ENCODE measurements at places on chromosomes 12 and 14.

- DNase-seq = no peak
These were observed 125.6 kb downstream of the PIWIL1 start for GRCh38 chr12:130463275-130463658.

DNA sequence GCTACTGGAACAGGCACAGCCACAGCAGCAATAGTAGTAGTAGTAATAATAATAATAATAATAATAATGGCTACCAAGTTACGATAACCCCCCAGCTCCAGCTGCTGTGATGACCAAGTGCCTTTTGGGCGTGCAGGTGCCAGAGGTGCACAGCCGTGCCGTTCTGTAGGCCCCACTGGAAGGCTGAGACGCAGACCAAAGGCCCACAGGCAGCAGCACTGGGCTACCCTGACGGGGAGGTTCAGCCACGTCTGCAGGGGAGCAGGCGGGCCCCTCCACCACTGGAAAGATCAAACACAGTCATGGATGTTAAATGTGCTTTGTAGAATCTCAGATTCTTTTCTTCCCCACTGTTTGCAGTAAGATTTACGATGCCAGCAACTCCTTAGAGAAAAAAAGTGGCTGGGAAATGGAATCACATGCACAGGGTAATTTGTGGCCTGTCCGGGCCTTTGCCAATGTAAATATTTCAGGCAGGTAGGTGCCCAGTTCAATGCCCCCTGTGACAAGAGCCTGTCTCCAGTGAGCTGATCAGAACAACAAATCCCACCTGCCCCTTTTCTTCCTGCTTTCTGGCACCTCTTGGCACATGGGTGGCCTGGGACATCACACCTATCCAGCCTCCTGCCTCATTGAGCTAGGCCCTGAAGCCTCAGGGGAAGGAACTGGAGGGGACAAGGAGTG, 32.6 kb downstream of the CCDC85C start:
- DNase-seq = no peak

GRCh38 chr14:58662018-58662417, 24.3 kb downstream of the DACT1 start:
- DNase-seq = no peak

DNA sequence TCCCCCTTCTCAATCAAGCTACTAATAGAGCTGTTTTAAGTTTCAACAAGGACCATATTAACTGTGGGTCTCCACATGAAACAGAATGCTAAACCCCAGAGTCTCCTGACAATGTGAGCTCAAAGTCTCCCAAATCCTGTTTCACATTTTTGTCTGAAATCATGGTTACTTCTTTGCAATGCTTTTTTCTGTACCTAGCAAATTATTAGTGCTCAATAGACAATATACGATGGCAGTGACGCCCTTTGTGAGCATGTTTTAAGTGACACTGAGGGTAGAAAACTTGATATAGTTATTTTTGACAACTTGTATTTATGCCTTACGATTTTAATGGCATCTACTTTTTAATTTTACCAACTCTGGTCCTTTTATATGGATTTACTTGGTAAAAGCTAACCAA, 85.4 kb upstream of the SOX5 start:
- DNase-seq = no peak

DNA sequence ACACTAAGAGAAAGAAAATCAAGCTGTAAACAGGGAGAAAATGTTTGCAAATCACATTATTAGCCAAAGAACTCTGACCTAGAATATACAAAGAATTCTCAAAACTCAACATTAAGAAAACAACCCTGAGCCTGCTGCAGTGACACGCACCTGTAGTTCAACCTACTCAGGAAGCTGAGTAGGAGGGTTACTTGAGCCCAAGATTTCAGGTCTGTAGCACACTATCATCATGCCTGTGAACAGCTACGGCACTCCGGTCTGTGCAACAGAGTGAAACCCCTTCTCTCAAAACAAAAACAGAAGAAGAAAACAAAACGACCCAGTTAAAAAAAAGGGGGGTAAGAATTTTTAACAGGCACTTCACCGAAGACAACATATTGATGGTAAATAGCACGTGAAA, 20.8 kb downstream of the SAV1 start:
- no peak for DNase-seq

DNA sequence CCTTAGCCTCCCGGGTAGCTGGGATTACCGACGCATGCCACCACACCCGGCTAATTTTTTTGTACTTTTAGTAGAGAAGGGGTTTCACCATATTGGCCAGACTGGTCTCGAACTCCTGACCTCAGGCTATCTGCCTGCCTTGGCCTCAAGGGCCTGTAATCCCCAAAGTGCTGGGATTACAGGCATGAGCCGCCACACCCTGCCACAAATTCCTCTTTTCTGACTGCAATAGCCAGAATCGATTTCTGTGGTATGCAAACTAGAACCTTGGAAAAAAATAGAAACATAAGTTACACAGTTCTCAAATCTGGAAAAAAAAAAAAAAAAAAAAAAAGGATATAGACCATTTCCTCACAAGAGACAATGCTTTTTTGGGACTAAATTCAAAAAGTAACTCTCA, 184.6 kb upstream of the EGLN3 start:
- no peak for DNase-seq

DNA sequence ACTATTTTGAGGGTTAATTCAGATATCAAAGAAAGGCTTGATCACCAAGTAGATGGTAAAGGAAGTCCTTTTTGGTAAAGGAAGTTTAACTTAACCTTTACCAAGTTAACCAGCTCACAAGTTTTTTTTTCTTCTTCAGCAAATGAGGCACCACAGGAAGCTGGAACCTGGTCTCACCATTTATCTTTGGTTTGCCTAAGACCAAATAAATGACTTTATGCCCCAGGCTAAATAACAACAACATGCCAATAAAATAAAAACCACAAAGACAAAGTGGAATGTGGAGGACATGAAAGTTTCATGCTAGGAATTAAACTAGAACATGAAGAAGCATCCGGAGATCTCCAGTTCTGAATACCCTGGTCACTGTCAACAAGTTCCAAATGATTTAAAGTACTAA, 116.8 kb upstream of the PRICKLE1 start:
- no peak for DNase-seq

DNA sequence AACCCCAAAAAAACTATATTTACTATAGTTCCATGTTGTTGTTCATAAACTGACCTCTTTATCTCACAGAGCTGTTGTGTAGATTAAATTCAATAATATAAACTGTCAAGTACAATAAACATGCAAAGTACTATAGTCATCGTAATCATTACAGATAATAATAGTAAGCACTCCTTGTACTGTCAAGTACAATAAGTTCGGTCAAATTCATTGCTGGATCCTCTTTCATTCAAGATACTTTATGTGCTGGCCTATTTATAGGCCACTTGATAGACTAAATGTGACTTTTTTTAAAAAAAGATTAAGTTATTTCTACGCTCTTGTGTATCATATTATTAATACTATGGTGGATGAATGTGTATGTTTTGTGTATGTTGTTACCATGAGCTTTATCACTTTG, 39.2 kb upstream of the KCNJ8 start:
- no peak for DNase-seq

- DNase-seq = no peak
These were observed 19.7 kb downstream of the FOS start for GRCh38 chr14:75298187-75298965.

GRCh38 chr12:91778938-91779400, 366.7 kb downstream of the BTG1 start:
- DNase-seq = peak; percentile 5

- DNase-seq = no peak
These were observed 315.7 kb downstream of the SLC16A7 start for GRCh38 chr12:59911516-59911915.

DNA sequence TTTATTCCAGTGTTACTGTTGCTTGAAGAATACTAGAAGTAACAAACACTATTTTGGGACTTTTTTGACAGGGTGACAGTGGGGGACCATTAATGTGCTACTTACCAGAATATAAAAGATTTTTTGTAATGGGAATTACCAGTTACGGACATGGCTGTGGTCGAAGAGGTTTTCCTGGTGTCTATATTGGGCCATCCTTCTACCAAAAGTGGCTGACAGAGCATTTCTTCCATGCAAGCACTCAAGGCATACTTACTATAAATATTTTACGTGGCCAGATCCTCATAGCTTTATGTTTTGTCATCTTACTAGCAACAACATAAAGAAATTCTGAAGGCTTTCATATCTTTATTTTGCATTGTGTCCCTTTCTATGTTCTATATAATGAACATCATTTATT, 44.5 kb downstream of the TMPRSS12 start:
- no peak for DNase-seq

GRCh38 chr14:34593740-34594375, 36.1 kb downstream of the SNX6 start:
- DNase-seq = no peak

- no peak for DNase-seq
These were observed 35.3 kb upstream of the RTRAF start for GRCh38 chr14:51954031-51954430.

DNA sequence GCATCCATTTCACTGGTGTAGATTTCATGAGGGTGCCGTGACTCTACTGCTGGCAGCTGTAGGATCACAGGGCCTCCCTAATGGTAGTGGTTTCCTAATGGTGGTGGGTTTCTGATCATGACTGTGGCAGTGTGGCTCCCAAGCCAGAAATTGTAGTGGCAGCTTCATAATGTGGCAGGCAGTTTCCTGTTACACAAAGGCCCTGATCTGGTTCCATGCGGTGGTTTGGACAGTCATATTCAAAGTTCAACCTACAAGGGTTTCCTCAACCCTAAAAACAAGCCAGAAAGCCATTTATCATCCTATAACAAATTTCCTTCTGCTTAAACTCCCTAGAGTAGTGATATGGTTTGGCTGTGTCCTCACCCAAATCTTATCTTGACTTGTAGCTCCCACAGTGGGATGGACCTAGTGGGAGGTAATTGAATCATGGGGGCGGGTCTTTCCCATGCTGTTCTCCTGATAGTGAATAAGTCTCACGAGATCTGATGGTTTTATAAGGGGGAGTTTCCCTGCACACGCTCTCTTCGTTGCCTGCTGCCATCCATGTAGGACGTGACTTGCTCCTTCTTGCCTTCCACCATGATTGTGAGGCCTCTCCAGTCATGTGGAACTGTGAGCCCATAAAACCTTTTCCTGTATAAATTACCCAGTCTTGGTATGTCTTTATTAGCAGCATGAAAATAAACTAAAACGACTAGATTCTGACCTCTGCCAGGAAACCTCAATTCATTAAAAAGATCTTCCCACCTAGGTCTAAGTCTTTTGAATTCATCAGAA, 257.1 kb downstream of the EFCAB11 start:
- DNase-seq = no peak

Data from pons (tissue), 1 donor.